ENCODE measurements at places on chromosomes 6 and 20.

- DNase-seq, result no peak
Observed at GRCh38 chr20:32626859-32627636, 41.9 kb upstream of the NOL4L start.

DNA sequence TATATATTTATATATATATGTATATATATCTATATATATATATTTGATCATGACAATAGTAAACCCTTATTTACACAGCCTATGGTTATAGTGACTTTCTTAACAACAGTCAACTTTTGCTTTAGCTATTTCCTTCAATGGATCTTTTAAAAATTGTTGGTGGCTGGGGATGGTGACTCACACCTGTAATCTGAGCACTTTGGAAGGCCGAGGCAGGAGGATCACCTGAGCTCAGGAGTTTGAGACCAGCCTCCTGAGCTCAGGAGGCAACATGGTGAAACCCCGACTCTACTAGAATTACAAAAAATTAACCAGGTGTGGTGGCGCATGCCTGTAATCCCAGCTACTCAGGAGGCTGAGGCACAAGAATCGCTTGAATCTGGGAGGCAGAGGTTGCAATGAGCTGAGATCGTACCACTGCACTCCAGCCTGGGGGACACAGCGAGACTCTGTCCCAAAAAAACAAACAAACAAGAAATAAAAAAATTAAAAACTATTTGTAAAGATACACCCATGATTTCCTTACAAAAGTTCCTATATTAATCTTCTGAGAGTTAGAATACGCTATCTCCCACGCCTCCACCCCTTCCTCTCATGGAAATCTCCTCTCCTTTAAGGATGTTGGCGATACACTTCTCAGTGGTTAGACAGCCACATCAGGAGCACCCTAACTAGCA lies 29.2 kb upstream of the CNKSR3 start:
- DNase-seq, result no peak

DNA sequence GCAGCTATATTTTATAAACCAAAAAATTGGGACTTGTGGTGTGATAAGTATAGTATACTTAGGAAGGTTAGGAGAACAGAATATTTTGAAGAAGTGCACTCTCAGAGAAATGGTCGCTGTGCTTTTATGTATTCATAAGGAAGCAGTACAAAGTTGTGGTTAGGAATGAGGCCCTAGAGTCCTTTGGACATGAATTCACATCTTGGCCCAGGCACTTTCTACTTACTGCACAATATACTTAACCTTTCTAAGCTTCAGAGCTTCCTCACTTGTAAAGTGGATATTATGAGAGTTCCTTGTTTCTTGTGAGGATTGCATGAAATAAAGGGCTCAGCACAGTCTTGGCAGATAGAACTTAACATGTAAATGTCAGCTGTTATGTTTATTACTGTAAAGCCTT lies 21.0 kb upstream of the SERINC3 start:
- no peak for DNase-seq

- DNase-seq, result no peak
Observed at GRCh38 chr20:33781945-33782344, 29.2 kb upstream of the CHMP4B start.

GRCh38 chr20:60211618-60212463 lies 253.6 kb downstream of the CDH26 start:
- no peak for DNase-seq

- no peak for DNase-seq
Observed at GRCh38 chr20:25280051-25280573, 32.2 kb downstream of the PYGB start.

- no peak for DNase-seq
Observed at GRCh38 chr6:57303931-57304681, 13.3 kb upstream of the PRIM2 start.

DNA sequence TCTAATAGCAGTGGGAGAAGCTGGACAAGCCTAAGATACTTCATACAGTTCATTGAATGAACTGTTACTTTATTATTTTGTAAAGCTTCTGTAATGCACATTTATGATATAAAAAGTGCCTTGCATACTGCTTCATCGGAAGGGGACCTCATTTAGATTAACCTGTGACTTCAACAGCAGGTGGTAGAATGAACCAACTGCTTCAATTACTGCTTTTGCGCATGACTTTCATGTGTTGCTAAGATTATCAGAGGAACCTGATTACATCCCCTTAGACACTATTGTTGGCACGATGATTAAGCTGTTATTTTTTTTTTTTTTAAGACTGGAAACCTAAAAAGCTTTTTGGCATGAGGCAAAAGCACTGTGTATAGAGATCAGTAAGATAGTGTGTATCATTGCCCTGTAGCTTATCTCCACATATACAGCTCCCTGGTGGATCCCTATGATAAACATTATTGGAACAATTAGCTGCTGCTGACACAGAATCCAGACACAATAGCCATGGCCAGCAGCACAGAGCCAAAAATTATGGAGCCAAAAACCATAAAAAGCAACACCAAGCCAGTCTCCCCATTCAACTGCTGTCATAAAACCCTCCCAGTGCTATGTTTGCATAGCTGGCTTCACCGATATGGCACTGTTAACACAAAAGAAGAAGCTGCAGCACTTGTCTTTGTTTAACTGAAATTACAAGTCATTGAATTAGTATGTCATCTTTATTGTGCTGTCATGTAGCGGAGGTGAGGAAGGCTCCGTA lies 731.6 kb upstream of the MMS22L start:
- no peak for DNase-seq

DNA sequence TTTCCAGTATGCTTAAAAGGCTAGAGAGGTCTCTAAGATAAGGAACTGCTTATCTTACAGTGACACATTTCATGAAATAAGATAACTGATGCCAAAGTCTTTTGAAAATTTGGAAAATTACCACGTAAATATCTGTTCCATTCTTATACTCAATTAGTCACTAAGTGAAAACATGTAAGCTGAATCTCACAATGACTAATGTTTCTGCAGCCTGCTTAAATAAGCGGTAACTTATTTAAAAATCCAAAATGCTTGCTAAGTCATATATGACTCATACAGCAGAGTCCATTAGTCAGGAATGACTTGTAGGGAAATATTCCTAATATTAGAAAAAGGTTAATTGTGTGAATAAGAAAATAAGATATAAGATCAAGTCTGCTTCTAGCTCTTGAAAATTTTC lies 27.8 kb upstream of the LGSN start:
- peak; percentile 94 for DNase-seq

GRCh38 chr6:140779341-140779740 lies 1353.4 kb upstream of the GJE1 start:
- peak; percentile 60 for DNase-seq

DNA sequence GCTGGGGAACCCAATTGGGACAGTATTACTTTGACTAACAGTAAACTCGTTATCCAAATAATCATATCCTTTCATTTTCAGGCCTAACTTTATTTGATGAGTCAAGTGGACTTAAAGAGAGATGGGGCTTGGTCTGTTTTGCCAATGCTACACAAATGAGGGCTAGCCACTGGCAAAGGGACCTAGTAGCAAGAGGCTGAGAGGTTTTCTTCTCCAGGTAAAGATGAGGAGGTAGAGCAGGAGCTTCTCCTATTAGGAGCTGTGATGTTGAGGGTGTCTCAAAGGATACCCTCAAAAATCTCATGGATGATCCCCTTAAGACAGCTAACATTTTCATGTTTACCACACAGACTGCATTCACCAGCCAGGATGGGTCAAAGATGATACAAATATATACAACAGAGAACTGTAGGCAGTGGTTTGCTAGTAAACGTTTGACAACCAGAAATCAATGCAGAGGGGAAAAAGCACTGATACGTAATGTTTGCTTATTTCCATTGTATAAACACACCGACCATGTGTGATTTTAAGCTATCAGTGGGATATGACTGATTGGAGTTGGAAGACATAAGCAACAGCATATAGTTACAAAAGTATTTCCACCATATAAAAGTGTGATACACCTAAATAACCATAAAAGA lies 153.3 kb downstream of the IBTK start:
- DNase-seq, result no peak

DNA sequence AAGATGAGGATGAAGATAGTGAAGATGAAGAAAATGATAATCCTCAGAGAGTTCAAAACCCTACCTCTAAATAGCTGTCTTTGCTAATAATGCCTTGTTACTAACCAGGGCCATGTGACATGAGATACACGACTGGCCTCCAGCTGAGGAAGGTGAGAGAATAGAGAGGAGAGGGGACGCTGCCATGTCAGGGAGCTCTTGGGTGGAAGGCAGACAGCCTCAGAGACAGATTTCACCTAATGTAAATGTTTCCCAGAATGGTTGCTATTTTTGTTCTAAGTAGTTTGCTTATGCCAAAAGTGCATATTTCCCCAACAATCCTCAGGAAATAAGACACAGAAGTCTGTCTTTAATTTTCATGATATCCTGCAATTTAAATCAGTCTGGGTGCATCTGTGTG lies 138.4 kb downstream of the ELOVL4 start:
- no peak for DNase-seq

DNA sequence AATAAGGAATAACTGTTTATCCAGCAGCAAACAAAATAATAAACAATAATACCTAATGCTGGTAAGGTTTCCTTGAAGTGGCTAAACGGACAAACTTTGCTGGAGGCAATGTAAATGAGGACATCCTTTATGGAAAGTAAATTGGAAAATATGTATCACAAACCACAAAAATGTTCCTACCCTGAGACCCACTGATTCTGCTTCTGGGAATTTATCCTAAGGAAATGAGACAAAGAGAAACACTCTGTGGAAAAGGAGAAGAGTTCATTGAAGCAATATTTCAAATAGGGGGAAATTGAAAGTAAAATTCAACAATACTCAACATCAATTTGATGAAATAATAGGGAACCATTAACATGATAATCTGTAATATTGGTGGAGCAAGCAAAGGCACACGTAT lies 37.9 kb downstream of the MAFB start:
- DNase-seq, result peak; percentile 75

Measured in ELR (cell line).